ENCODE measurements at places on chromosomes 6 and 20.
A peak's percentile ranks its signal among the peaks of the same experiment; 100 is the strongest.

- peak; percentile 30 for DNase-seq
These were observed at the start of gene SNAP25 for GRCh38 chr20:10218536-10219451. TSS of gene SNAP25 (plus strand) at chr20:10218830. CDS start at chr20:10275492, 56,662 bp downstream.

DNA sequence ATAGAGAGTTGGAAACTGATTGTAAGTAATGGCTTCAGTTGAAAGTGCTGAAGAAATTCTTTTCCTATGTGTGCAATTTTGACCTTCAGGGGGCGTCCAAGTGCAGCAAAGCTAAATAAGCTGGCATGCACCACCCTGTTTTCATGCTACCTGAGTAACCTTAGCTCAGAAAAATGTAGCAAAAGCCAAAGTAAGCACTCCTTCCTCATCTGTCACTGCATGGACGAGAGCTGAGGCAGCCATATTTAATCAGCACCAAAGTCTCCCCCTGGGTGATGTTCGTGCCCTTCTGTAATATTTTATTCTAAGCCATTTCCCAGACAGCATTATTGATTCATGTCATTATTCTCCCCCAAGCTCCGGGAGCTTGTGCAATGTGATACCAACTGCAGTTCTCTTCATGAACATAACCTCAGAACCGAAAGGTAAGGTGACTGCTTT lies 123.1 kb downstream of the RPS12 start:
- peak; percentile 5 for DNase-seq

DNA sequence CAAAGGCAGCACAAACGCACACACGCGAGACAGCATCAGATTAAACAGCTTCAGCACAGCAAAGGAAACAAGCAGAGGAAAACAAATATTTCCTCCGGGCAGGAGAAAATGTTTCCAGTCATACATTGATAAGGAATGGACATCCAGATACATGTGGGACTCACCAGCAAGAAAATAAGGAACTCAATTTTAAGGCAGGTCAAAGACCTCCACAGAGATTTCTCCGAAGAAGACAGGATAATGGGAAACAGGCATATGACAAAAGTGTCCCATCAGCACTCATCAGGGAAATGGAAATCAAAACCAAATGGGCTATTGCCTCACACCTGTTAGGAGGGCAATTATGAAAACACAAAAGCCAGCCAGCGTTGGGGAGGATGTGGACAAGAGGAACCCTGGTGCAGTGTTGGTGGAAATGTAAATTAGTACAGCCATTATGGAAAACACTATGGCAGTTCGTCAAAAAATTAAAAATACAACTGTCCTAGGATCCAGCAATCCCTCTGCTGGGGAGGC lies 9.7 kb upstream of the SLCO4A1 start:
- no peak for DNase-seq

- DNase-seq = no peak
These were observed 656.9 kb downstream of the PTPRT start for GRCh38 chr20:42532831-42533230.

- DNase-seq = no peak
These were observed 504.0 kb upstream of the ARID1B start for GRCh38 chr6:156273065-156273711.
